Fibroblast of pulmonary artery (primary cell): ENCODE measurements at places on chromosomes 3 and 15.

GRCh38 chr15:94366781-94367180 lies 135.4 kb downstream of the MCTP2 start:
- no peak for DNase-seq

DNA sequence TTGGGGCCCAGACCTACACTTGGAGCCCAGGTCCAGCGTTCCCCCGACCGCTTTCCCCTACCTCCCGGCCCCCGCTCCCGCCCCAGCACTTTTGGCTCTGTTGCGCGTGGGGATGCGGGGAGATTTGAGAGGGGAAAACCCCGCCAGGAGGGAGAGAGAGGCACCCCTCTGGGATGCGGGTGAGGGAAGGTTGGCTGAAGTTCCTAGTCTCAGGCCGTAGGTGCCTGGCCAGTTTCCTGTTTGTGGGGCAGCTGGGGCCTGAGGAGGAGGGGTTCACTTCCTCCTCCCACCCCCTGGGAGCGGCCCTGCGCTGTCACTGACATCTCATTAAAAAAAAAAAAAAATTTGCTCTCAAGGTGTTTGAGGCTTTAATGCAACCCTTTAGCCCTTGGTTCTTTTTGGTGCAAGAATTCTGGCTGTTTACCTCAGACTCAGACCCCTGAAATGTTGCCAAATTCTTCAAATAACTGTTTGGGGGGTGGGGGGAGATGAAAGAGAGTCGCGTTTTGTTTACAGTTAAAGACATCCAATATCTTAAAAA lies 2.6 kb downstream of the FAM43A start:
- peak; percentile 57 for DNase-seq

GRCh38 chr3:123406598-123406997 lies 42.3 kb downstream of the ADCY5 start:
- DNase-seq, result no peak

DNA sequence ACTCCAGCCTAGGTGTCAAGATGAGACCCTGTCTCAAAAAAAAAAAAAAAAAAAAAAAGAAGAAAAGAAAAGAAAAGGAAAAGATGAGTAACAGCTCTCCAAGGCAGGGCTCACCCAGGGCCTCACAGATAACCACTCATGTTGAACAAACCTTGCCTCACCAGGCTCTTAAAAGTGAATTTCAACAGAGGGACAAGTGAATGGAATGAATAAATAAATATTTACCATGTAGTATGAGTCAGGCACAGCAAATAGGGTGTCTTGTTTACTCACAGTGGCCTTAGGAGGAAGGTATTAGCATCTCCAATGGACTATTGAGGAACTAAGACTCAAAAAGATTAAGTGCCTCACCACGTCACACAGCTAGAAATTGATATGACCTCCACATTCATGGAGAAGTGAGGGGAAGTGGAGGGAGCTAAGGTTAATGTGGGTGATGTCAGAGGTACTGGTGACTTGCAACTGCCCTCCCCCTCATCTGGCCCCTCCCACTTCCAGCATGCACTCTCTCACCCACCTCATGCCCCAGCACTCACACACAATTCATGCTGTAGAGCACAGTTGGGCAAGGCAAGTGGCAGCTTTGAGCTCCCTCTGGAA lies 255.5 kb downstream of the UACA start:
- DNase-seq, result peak; percentile 65

GRCh38 chr3:152241142-152242017 lies 27.3 kb upstream of the MBNL1 start:
- peak; percentile 58 for DNase-seq
